T-helper 2 cell (primary cell): ENCODE measurements at places on chromosomes 16 and 17.

DNA sequence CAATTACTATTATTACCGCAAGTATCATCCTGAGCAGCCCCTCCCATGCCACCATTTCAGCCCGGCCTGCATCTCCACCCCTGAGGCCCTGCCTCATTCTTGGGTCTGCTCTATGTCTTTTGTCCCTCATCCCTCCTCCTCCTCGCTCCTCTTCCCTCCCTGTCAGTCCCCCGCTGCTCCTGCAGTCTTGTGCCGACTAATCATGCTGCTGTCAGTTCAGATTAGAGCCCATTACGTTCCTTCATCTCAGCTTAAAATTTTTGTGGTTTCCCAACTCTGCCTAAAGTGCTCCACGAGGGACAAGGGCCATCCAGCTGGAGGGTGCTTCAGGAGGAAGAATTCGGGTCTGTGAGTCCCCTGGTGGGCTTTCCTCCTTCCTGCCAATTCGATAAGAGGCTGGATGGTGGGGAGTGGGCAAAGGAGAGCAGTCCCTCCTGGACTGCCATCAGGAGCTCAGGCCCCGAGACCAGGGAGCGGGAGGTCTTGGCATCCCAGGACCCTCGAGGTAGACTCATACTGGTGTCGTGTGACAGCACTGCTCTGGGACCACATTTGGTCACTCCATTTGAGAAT, 32.9 kb upstream of the GOSR2 start:
- no peak for DNase-seq

DNA sequence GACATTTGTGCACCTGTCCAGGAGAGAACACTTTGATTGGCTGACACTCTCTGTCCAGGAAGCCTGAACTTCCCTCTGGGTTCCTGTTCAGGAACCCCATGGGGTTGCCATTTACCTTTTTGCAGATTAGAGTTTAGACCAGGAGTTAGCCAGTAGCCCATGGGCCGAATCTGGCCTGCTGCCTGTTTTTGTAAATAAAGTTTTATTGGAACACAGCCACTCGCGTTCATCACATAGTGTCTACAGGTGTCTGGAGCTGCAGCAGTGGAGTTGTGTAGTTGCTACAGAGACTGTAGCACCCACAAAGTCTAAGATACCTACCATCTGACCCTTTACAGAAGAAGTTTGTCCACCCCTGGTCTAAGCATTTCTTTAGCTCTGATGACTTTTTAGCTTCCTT, 70.9 kb downstream of the ABCC1 start:
- no peak for DNase-seq

GRCh38 chr16:86865851-86866662, 287.7 kb downstream of the FOXL1 start:
- DNase-seq: no peak

DNA sequence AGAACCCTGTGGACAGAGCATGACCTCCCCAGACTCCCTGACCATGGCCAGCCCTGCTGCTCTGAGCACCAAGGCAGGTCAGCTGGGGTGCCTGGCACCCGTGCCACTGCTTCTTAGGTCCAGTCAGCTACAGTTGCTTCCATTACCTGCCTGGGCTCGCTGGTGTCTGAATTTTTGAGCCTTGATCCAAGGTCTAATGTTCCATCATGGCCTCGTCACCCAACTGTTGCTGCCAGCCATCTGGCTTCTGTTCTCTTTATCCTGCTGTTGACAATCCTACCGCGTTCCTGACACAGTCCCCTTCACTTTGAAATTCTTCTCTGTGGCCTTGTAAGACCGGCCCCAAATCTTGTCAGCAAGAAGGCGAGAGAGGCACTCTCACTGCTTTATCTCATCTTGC, 16.7 kb downstream of the GLYR1 start:
- DNase-seq: no peak

DNA sequence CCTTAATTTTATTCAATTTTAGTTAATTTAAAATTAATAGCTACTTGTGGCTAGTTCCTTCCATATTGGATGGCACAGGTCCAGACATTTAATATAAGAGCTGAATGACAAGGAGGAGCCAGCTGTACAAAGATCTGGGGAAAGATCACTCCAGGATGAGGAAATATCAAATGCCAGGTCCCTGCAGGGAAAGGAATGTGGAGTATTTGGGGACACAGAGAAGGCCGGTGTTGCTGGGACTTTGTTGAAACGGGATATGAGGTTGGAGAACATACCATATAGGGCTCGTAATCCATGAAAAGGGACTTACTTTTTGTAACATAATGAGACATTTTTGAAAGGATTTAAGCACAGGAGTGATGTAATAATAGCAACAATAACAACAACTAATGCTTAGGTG, 426.8 kb downstream of the HS3ST4 start:
- no peak for DNase-seq

DNA sequence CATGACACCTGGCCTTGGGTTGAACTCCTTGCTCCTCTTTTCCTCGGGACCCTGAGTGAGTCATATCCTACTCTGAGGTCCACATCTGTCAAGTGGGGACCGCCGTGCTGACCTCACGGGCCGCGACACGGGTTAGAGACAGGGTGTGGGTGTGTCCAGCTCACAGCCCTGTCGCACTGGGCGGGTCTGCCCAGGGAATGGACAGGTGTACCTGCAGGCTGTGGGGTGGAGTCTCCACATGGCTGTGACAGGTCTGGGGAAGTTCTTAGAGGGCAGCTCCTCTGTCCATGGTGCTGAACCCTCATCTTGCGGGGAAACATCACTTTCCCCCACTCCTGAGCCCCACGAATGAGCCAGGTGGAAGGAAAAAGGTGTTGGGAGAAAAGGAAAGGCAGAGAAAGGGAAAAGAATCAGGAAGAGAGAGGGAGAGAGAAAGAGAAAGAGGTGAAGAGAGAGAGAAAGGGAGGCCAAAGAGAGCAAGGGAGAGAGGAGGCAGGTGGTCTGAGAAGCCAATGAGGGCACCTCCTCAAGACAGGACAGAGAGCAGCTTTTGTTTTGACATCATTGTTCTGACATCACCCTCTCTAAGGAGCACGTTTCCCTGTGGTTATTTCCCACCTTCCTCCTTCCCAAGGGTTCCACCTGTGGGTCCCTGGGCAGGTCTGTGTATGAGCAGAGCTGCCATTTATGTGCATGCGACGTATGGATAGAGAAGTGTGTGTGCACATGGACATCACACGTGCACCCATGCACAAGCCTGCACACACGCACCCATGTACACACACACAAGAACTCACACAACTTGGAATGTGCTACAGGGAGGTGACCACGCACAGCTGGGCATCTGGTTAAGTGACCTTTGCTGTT, 32.6 kb upstream of the CBFA2T3 start:
- DNase-seq: no peak

GRCh38 chr16:57834936-57835335, 32.6 kb upstream of the KIFC3 start:
- no peak for DNase-seq

- DNase-seq: no peak
These were observed 182.8 kb upstream of the TOX3 start for GRCh38 chr16:52729731-52730130.
